ENCODE measurements at places on chromosomes 7 and 10.

GRCh38 chr10:44014644-44015250 lies 366.1 kb upstream of the ZNF32 start:
- no peak for DNase-seq

- DNase-seq = no peak
These were observed 21.8 kb downstream of the VIM start for GRCh38 chr10:17249820-17250219.

DNA sequence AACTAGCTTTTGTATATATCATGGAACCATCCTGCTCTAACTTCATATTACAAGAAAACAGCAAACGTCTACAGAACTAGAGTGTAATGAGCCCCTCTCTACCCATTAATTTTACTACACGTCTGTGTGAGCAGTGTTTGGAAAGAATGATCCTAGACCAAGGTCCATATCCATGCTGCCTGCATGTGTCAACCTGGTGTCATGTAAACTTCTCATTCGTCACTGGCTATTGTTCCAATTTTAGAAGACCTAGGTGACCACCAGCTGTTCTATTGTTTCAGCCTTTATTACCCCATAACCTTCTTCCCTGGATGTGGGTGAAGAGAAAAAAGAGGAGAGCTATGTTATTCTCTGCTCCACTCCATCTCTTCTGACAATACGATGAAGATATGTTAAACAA lies 77.1 kb downstream of the CREM start:
- DNase-seq = no peak

GRCh38 chr7:123939784-123940183 lies 14.7 kb downstream of the SPAM1 start:
- no peak for DNase-seq

DNA sequence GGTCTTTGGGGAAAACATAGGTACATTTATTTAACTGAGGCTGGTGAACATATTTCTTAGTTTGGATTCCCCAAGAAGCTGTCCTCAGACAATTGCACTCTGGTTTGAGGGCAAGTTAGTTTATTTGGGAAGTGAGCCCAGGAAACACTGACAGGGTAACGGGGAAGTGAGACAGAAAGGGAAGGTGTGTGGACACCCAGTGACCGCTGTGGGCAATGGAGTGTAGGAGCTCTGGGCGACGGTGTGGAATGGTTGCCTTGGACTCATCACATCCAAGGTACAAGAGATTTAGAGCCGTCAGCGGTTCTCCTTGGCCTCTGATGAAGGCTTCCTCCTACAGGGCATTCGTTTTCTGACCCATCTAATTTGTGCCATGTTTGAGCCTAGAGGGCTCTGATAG lies 7.1 kb downstream of the MRC1 start:
- no peak for DNase-seq

GRCh38 chr7:139916717-139917395 lies 87.8 kb downstream of the TBXAS1 start:
- no peak for DNase-seq

DNA sequence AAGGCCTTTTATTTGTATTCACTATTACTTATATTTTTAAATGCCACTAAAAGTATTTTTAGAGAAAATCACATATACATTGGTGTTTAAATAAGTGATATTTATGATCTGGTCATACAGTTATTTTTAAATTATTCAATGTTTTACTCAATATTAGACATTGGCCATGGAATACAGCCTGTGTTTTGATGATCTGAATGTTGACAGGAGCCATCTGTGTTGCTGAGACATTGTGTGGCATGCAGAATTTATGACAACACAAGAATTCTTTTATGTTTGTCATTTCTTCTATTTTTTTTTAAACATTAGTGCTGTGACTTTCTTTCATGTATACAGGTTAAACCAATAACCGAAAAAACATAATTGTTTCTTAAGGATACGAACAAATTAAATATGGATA lies 156.2 kb downstream of the CCSER2 start:
- DNase-seq = no peak

Data from mesenchymal stem cell (in vitro differentiated cells and primary cell).